ENCODE measurements at places on chromosomes 16 and 17.

DNA sequence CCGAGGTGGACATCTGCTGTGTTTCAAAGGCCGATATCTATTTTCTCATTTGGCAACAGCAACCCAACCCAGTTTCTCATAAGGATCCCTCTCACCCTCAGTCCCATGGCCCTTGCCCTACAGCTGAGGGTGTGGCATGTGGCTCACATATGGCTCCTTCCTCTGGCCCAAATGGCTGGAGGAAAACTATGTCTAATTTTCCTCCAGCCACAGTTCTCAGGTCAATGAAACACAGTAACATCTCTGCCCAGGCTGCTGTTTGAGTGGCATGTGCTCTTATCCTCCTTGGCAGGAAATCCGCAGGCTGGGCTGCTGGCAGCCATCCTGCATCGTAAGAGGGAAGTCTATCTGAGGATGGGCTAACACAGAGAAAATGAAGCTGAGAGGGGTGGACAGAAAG is 24.1 kb downstream of the SERPINF1 start:
- no peak for DNase-seq

DNA sequence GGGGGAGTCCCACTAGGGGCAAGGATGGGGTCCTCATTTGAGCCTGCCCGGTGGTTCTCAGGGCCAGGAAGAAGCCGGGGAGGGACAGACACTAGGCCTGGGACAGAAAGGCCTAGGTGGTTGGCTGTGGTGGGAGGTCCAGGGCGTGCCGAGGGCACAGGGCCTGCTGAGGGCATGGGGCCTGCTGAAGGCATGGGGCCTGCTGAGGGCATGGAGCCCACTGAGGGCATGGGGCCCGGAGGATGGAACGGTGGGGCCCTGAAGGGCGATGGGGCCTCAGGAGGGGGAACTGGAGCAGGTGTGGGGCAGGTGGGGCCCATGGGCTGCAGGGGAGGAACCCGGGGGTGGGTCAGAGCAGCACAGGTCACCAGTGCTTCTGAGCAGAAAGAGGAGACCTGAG is 31.2 kb downstream of the PELP1 start:
- DNase-seq: no peak

DNA sequence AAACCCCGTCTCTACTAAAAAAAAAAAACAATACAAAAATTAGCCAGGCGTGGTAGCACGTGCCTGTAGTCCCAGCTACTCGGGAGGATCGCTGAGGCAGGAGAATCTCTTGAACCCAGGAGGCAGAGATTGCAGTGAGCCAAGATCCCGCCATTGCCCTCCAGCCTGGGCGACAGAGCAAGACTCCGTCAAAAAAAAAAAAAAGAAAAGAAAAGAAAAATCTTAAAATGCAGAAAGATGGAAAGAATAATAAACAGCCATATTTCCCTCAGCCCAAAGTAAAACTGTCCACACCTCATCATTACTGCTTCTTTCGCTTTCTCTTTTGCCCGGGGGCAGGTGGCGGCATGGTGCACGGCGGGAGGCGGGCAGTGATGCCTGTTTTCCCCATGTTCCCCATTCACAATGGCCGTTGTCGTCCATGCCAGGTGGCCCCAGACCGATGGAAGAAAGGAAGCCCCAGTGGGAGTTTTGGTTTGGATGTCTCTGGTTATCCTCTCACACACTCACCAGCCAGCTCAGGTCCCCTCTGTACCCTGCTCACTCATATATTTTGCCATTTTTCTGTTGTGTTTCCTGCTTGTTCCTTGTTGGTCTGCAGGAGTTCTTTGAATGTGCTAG is 37.0 kb upstream of the PEMT start:
- DNase-seq: peak; percentile 19

- DNase-seq: no peak
Observed at GRCh38 chr16:23826528-23827045, 9.2 kb upstream of the PRKCB start.

DNA sequence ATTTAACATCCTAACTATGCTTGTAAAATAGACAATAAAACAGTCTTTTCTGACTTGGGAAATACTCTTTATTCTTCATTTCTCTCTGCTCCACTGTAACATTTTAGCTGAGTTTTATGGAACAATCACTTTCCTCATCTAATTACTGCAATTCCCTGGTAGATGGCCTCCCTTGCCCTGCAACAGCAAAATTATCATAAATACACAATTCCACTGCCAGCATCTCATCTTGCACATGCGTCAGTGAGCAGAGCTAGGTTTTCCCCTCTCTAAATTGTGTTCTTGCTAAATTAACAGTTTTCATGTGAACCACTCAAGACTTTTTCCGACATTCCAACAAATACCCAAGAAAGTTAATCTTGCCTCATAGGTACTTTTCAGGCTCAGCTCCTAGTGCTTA is 920.9 kb upstream of the GOT2 start:
- no peak for DNase-seq

DNA sequence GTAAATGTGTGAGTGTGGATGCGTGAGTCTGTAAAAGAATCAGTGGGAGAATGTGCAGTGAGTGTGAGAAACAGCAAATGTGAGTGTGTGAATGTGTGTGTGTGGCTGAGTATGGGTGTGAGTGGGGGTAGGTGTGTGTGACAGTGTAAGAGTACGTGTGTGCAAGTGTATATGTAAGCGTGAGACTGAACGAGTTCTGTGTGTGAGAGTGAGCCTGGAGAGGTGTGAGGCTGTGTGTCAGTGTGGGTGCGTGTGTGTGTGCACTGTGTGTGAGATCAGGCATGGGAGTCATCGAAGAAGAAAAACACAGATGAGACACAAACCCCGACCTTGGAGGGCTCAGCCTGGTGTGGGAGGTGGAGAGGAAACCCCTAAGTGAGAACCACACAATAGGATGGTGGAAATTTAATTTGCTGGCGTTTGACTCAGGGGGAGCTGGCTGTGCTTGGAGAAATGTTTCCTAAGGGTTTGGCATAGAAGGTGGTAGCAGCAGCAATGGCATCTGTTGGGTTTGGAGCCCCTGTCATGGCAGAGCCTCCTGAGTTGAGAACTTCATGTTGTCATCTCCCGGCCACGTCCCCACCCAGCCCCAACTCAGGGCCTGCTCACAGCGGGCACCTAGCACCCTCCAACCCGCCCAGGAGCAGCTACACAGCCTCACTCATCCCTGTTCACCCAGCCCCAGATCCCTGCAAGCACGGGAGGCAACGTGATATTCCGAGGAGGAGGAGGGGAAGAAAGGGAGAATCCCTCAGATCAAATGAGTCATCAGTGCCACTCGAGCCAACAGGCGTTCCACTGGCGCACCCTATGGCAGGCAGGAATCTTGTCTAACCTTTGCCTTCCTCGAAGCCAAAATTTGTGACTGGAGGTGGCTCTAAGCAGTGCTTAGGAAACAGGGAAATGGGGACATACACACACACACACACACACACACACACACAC is 14.3 kb upstream of the NUBP1 start:
- DNase-seq: no peak

DNA sequence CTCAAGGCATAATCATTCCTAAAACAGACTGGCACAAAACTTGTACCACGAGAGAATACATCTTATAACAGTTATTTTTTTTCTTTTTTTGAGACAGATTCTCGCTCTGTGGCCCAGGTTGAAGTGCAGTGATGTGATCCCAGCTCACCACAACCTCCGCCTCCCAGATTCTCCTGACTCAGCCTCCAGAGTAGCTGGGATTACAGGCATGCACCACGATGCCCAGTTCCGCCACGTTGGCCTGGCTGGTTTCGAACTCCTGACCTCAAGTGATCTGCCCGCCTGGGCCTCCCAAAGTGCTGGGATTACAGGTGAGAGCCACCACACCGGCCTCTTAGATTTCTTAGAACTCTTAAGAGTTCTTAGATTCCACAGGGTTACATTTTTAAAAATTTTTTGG is 4.1 kb downstream of the NUFIP2 start:
- no peak for DNase-seq

- no peak for DNase-seq
Observed at GRCh38 chr16:27798241-27798640, 248.3 kb downstream of the KATNIP start.

DNA sequence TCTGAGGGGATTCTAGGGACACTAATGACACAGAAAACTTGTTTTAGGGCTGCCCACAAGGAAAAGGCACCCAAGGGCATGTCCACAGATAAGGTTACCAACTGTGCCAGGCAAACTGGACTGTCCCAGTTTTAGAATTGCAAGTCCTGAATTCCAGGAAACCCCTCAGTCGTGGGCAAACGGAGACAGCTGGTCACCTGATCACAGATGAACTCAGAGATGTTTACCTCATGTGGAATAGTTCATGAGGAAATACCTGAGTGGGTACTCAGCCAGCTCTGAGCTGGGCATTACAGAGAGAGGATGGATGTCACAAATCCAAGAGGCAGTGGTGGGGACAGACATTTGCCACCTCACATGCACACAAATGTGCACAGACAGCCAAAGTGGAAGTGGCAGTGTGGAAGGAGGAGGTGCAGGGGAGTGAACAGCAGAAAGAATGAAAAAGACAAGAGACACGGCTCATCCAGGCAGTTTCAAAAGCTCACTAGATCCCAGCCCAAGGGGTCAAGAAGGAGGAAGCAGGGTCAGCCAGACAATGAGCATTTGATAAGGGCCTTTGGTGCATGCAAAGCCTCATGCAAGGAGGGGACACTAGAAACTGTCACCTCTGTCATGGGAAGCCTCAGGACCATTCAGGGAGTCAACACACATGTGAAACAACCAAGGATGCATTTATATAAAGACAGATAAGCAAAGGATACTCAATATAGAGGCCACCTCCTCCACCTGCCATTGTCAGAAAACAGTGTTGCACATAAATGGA is 24.8 kb downstream of the TTLL6 start:
- no peak for DNase-seq

DNA sequence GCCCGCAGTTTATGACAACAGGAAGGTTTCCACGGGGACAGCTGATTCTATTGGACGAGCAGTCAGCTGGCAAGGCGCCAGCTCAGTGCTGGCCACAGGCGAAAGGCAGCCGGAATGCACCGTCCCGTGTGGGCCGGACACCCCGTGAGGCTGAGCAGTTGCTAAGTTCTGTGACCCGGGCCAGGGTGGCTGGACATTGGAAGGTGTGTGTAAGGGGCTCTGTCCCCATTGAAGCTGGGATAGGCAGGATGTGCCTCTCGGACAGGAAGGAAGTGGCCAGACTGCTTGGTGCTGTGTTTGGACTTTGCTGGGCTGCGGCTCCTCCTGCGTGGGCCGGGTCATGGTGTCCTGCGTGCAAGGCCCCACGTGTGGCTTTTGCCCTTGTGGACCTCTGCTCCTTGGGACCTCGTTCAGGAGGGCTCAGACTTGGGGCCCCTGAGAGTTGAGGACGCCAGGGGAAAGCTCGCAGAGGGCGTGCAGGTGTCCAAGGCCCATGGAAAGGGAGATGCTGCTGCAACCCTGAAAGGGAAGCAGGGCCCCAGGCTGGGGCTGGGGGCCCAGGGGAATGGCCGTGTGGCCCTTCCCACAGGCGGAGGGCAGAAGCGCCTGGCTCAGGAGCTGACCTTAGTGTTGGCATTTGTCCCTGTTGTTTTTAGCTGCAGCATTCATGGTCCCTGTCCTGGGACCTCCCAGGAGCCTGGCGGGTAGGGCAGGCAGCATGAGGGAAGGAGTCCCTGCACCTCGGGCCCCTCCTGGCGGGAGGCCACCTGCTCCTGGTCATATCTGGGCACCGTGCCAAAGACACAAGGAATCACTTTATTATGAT is 10.0 kb downstream of the BAIAP2 start:
- DNase-seq: no peak

- no peak for DNase-seq
Observed at GRCh38 chr16:56860226-56861020, 4.6 kb upstream of the SLC12A3 start.

GRCh38 chr17:13004336-13004735 is 13.5 kb downstream of the ELAC2 start:
- no peak for DNase-seq

DNA sequence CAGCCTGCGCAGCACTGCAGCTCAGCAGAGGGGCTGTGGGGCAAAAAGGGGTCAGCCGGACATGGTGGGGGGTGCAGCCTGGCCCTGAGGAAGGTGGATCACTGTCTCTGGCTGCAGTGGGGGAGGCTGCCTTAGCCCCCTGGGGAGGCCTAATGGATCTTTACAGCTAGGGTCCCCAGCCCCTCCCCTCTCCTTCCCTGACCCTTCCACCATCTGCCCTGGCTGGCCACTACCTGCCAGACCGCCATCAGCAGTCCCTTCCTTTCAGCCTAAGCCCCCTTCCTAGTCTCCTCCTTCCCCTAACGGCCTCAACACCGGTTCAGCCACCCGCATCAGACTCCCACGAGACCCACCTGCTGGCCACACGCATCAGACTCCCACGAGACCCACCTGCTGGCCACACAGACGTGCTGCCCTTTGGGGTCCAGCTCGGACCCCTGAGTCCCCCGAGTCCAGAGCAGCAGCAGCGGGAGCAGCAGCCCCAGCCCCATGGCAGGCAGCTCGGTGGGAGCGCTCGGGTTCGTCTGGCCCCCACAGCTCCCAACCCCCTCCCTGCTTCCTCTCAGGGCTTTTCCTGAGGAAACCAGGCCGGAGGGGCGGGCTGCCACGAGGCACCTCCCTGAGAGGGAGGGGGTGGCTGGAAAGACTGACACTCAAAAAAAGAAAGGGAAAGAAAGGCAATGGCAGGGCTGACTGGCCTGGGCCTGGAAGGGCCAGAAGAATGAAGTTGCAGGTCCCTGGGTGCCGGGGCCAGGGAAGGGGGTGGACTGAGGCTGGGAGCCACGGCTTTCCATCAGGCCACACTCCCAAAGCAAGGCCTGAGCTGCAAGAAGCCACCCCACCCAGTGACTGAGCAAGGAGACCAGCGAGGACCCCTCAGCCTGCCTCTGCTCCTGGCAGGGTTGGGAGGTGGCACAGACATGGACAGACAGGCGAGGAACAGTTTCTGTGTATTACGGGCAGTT is at the start of gene SCARF1:
Gene SCARF1 (minus strand): TSS at position 526 of the 965 bp plus-strand sequence. CDS start 35 bp downstream, at position 491.
- DNase-seq: no peak

- DNase-seq: no peak
Observed at GRCh38 chr17:36135465-36135864, 31.8 kb downstream of the CCL4 start.

- peak; percentile 49 for DNase-seq
Observed at GRCh38 chr17:45160447-45161287, 1.0 kb upstream of the HEXIM2 start.

- DNase-seq: no peak
Observed at GRCh38 chr16:4767872-4768548, 1.0 kb upstream of the ZNF500 start.

GRCh38 chr17:51228161-51228560 is 31.7 kb downstream of the MBTD1 start:
- DNase-seq: no peak

- no peak for DNase-seq
Observed at GRCh38 chr17:34366010-34366409, 3.0 kb upstream of the CCL1 start.

DNA sequence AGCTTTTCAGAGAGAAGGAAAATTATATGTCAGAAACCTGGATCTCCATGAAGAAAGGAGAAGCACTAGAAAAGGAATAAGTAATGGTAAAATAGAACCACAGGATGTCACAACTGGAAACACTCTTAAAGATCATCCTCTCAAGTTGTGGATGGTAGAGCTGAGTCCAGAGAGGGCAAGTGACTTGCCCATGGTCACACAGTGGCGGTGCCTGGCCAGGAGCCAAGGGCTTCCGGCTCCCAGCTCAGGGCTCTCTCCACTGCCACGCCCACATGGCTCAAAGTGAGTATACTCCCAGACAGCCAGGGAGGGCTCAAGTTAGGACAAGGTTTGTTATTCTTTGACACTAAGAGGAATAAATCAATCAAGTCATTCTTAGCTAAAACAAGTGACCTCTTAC is 159.8 kb downstream of the COPRS start:
- DNase-seq: no peak

All from activated T-helper 9 cell treated with anti-CD3 and anti-CD28 coated beads, Interleukin-2, amount 50 U/mL, for 16 hours (primary cell).